NCI-H1436 treated with DMSO at 0.1 percent for 48 hours (cell line): ENCODE measurements at places on chromosomes 7 and 10.

DNA sequence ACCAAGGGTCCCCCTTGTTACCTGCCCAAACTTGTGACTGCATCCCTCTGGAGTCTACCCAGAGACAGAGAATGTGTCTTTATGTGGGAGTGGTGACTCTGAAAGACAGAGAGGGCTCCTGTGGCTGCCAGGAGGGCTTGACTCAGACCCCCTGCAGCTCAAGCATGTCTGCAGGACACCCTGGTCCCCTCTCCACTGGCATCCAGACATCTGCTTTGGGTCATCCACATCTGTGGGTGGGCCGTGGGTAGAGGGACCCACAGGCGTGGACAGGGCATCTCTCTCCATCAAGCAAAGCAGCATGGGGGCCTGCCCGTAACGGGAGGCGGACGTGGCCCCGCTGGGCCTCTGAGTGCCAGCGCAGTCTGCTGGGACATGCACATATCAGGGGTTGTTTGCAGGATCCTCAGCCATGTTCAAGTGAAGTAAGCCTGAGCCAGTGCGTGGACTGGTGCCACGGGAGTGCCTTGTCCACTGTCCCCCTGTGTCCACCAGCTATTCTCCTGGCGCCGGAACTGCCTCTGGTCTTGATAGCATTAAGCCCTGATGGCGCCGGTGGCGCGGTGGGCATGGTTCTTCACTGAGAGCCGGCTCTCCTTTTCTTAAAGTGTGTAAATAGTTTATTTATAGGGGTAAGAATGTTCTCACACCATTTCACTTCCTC lies 19.4 kb upstream of the SH2D4B start:
- no peak for DNase-seq

DNA sequence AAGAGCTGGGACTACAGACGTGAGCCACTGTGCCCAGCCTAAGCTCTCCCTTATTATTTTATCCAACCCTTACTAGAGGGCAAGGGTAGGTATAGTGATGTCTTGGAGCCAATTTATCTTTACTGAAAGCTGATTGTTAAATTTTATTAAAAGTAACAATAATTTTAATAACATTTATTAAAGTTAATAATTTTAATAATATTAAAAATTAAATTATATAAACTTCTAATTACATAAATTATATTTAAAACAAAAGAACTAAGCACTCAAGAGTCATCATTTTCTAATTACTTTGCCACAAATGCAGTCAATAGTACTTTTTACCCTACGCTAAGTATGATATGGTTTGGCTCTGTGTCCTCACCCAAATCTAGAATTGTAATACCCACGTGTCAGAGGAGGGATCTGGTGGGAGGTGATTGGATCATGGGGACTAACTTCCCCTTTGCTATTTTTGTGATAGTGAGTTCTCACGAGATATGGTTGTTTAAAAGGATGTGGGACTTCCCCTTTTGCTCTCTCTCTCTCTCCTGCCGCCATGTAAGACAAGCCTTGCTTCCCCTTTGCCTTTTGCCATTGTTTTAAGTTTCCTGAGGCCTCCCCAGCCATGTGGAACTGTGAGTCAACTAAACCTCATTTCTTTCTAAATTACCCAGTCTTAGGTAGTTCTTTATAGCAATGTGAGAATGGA lies 58.4 kb upstream of the ETV1 start:
- DNase-seq, result no peak

GRCh38 chr10:5613481-5614154 lies 52.8 kb downstream of the ASB13 start:
- no peak for DNase-seq

DNA sequence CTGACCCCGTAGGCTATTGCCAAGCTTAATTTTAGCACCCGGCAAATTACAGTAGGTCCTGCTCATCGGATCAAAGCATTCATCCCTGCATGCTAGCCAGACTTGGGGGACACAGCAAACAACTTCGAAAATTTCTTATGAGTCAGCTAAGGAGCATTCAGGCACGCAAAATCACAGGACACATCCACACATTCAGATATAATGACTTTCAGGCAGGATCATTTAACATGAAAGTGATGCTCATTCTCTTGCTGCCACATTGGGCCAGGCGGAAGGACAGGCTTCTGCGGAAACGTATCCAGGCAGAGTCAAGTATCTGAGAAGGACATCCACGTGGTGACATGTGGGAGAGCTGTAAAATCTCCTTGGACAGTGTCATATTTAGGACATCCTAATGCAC lies 474.0 kb upstream of the NRP1 start:
- DNase-seq, result no peak

DNA sequence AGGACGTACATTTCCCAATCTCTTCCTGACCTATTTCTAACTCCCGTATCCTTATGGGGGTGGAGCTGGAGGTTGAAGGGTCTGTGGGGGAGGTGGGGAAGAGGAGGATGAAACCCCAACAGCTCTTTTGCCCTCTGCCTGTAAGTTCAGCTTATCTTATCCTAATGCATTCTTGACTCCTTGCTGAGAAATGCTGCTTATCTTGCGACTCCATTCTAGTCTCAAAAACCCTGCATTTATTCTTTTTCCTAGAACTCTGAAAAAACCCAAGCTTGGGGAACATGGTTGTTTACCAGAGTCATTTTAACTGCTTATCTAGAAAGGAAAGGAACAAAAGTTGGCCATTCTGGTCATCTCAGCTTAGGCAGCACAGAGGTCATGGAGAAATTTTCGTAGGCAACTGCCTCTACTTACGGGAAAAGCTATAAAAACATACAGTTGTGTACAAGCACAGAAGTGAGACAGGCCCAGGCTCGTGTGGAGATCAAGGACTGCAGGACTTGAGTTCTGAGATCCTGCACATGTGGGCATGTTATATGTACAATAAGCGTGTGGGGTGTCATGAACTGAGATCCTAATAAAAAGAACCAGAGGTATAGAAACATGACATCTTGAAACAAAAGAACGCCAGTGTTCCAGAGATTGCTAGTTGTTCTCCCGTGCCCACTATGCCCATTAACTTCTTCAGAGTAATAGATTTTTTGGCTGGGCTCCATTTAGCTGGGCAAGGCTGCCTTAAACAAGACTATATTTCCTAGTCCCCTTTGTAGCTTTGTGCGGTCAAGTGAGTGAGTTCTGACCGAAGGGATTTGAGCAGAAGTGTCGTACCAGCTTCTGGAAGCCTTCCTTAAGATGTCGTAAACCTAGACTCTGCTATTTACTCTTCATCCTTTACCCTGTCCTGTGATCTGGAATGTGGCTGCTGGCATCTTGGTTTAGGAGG lies 9.6 kb downstream of the INMT start:
- DNase-seq, result no peak

- DNase-seq, result no peak
These were observed 17.4 kb upstream of the SLC35G1 start for GRCh38 chr10:93876381-93876780.

DNA sequence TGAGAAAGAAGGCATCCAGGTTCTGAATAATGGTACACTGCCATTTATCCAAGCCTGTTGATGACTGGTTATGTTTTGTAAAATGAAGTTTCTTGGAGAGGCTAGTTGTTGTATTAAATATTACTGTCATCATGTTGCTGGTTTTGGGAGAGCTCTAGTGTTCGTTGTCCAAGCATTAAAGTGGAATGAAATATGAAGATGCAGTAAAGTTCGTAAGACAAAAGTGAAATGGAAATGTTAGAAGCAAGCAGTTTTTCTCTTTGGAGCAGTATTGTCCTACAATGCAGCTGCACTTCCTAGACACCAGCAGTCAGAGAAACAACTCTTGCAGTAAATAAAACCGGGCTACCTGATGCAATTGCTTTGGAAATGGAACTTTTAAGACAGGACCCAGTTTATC lies 156.8 kb upstream of the FZD1 start:
- no peak for DNase-seq

GRCh38 chr10:50322077-50322476 lies 70.8 kb upstream of the ASAH2 start:
- no peak for DNase-seq

DNA sequence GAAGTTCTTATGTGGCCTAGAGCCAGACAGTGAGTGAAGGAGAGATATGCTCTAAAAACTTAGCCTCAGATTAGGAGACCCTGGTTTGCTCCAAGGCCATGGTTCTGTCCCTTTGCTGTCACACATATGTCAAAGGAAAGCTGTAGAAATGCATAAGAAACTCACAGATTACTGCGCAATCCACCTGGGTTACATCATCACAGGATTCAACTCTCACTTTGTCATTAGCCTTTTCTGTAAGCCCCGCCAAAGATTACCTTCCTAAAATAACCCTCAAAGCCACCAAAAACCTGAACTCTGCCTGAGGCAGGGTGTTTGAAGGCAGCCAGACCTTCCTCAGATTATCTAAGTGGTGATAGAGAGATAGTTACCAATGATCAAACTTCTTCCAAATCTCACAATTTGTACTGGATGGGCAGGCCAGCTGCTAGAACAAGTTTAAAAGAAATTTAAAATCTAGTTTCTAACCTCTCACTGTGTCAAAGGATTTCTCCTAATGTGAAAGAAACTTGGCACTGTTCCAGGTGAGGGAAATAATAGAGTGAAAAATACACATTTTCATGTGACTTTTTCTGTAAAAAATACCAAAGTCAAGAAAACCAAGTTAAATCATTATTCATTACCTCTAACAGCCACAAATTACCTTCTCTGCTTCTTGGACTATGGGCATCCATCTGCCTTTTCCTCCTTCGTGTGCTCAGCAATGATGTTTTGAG lies 567.2 kb downstream of the SUGCT start:
- DNase-seq, result no peak

DNA sequence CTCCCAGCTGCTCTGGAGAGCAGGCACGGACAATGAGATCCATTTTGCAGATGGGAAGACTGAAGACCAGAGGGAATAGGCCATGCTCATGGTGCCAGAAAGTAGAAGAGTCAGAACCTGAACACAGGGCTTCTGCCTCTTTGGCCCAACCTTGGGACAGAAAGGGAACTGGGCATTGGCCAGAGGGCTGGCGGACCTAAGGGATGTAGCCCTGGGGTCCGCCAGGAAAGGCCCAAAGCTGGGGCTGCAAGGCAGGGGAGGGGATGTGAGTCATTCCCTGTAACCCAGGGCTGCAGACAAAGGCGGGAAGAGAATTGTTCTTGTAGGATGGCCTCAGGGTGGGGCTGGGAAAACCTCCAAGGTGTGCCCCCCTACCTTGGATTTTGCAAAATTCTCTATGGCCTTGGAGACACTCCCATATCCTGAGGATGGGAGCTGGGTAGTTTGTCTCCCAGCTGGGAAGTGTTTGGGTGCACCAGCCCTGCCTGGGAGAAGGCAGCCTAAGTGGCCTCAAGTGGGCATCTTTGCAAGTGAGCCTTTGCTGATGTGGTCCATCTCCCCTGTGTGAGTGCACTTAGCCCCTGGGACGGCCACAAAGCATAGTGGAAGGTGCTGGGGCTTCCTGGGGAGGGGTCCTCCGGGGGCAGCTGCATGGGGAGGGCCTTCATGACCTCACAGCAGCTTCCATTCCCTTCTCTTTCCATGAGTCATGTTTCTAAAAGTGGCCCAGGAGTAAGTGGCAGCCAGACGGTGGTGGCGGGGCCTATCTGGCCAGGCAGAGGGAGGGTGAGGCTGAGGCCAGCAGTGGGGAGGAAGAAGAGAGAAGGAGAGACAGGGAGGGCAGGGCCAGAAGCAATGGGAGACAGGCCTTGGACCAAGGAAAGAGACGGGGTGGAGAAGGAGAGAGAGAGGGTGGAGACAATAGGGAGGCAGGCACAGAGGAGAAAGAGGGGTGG lies 9.2 kb downstream of the AQP1 start:
- DNase-seq, result no peak

GRCh38 chr7:35823440-35823839 lies 22.6 kb downstream of the SEPTIN7 start:
- DNase-seq, result no peak

DNA sequence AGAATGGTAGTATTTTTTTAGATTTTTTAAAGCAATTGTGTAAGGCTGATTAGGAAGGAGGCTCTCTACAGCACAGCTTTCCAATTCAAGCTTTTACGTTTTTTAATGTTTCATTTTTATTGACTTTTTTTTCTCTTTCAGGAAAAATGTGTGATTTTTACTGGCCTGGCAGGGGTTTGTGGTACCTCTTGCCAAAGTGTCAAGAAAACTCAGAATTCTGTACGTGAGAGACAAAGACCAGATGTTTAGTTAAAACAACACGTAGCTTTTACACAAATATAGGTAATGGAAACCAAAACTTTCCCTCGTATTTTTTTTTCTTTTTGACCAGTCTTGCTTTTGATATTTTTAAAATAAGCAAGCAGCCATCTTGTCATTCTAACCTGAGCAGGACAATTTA lies 6.0 kb upstream of the NPVF start:
- no peak for DNase-seq

GRCh38 chr7:47572094-47572445 lies 9.8 kb downstream of the TNS3 start:
- no peak for DNase-seq

DNA sequence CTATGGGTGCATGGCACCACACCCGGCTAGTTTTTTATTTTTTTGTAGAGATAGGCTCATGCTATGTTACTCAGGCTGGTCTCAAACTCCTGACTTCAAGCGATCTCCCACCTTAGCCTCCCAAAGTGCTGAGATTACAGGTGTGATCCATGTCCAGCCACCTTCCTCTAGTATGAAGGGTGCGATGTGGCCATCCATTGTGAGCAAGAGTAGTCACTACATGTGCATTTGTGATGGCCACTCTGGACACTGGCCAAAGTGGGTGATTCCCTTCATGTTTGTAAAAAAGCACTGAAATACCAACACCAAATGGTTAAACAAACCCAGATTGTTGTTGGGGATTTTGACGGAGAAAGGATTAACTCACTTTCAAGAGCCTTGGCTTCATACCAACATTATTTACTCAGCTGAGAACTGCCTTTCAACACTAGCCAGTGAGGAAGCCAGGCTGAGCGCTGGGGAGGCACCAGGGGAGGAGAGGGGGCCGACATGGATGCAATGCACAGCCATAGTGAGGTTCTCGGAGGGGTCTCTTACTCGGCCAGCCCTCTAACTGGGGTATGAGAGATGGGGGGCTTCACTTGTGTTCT lies 198.1 kb upstream of the LYZL2 start:
- DNase-seq, result no peak

- DNase-seq, result no peak
These were observed 116.3 kb upstream of the RET start for GRCh38 chr10:42960491-42960990.

DNA sequence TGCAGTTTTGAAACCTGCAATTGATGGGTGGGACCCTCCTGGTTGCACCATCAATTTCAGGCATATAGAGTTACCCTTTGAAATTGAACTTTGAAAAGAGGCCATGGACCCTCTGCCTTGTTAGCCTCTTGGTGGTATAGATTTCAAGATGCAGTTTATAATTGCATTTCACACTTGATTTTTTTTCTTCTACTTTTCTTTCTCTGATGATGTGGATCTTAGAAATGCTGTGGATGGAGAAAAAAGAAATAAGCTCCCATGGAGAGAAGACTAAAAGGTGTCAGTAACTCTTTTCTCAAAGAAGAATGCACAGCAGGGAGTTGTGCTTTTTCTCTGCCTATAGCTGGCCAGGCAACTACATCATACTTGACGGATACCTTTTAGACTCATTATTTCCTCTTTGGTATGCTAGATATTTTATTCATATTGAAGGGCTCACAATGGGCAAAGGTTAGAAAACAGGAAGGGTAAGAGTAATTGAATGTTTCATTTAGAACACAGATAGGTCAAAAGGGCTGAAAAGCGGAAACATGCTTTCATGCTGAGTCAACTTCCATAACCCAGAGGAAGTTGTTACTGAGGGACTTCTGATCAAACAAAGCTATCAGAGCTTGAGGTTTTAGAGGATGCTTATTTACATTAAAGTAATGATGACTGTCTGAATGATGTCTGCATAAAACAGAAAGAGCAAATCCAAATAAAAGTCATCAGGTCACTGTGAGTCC lies 773.2 kb upstream of the LRRN3 start:
- DNase-seq, result no peak

- no peak for DNase-seq
These were observed 9.2 kb upstream of the MARVELD1 start for GRCh38 chr10:97704341-97704740.
